ENCODE measurements at places on chromosomes 1 and 21. TPM values are rescaled to one million over a fixed set of nuclear protein-coding genes. Genes with fewer than 3 reads are reported as not detected.

HSPB7 gene
- not detected for total RNA-seq

DNA sequence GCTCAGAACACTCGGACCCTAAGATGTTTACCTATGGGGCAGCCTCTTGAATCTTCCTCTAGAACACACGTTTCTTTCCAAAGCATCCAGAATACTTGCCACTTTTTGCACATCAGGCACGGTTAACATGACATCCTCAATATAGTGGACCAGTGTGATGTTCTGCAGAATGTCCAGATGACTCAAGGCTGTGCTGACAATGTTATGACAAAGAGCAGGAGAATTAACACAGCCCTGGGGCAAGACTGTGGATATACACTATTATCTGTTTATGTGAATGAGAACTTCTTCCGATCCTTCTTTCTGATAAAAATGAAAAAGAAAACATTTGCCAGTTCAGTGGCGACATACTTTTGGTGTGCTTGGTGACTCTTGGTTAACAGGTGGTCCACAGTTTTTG, 154.3 kb downstream of the PDE4B start:
- DNase-seq = no peak

DNA sequence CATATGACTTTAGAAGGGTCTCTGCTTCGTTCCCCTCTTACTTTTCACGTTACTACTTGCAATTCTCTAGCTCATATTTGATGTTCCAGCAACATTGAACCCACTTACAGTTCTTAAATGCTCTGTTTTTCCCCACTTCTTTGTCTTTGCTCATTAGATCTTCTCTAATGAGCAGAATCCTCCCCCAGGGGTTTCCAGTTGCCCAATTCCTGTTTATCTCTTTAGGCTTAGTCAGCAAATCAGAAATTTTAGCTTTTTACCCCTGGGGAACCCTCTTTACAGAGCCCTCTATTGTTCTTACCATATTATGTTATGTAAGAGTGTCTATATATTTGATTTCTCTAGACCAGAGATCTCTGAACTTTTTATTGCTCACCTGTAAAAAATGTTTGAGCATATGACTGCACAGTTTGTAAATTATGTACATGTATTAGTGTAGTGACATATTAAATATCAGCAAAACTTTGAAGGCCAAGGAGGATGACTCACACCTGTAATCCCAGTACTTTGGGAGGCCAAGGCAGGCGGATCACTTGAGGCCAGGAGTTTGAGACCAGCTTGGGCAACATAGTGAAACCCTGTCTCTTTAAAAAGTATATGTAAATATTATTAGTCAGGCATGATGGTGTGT, 71.4 kb downstream of the FNBP1L start:
- DNase-seq = no peak

DNA sequence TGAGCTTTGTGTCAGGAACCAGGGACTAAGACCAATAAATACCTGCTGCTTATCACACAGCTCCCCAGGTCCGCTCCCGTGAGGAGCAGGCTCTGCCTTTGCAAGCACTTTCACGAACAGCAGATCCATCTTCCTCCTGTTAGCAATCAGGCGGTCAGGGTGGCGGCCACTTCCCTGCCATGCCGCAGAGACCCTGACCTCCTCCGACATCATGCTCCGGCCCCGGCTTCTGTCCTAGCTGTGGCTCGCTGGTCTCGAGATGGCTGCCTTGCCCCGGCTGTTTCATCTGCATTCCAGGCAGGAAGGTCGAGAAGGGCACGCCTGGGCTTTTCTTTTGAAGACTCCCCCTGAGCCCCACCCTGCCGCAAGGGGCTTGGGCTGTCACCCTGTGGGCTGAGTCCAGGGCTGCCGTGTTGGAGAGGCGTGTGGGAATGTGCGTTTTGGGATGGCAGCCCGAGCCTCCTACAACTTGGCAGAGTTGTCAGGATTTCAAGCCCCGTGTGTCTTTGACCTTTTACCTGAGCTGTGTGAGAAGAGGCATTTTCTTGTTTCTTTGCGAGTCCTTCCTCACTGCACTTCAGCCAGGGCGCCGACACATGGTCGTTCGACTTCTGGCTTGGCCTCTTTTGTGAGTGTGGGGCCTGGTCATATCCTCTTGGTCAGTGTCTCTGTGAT, 59.5 kb downstream of the AGPAT3 start:
- DNase-seq = no peak

DNA sequence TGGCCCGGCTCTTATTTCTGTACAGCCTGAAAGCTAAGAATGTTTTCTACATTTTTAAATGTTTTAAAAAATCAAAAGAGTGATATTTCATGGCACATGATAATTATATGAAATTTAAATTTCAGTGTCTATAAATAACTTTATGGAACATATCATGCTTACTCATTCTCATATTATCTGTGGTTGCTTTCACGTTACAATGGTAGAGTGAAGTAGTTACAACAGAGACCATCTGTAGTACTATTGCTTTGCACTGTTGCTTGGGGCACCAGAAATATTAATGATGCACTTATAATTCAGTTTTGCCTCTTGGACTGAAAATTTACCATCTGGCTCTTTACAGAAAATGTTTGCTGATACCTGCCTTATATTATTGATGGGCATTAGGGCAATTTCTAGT, 481.6 kb downstream of the PLPP3 start:
- no peak for DNase-seq

ARMH1 gene
- total RNA-seq = 117 TPM

Data from CD8-positive, alpha-beta T cell (primary cell).